ENCODE measurements at places on chromosomes 2 and 18.

DNA sequence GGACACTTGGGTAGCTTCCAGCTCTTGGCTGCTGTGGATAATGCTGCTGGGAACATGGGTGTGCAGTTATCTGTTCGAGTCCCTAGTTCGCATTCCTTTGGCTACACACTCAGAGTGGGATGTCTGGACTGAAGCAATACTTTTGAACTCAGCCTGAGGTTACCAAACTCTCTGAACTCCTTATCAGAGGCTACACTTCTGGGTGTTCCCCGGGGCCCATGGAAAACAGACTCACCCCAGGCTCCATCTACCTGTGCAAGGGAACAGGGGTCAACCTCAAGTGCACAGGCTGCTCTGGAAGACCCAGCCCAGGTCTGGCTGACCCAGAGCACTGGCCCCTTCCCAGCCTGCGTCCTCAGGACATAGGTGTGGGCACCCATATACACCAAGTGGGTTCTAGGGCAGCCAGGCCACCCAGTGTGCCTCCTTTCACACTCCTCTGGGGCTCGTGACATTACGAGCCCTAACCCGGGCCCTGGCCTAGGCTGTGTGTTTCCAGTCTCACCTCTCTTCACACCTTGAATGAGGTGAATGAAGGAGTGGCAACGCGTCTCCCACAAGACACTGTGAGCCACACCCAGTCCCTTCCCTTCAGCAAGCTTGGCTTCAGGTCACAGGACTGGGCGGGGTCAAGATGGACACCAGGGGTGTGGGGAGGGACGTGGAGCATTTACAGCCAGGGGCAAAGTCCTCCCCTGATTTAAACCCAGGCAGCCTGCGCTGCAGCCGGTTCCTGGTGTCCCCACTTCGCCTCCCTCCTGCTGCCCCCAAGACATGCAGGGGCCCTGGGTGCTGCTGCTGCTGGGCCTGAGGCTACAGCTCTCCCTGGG is at the start of gene ALPI:
Gene ALPI (plus strand): TSS at position 728 of the 830 bp plus-strand sequence. CDS start 47 bp downstream, at position 775.
- DNase-seq: no peak

DNA sequence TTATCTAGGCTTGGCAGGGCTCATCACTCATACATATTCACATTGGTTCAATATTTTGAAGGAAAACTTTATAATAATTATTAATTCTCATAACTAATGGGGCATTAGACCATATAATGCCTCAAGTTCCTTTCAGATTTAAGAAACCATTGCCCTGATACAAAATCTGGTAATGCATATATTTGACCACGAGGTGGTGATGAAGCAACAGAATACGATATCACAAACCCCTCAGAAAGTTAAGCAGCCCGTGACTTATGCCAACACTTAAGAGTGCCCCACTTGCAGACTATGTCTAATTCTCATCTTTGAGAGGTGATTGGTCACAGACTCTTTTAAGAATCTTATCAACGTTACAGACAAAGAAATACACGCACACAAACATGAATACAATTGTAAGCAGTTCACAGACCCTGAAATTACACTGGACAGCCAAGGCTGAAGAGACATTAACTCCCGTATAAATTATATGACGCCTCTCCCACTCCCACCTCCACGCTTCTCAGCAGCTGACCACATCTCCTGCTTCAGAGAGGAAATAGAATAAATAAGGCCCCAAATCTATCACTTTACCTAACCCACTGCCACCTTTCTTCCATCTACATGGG is 20.7 kb upstream of the DNAH6 start:
- DNase-seq: no peak

- no peak for DNase-seq
Measured at GRCh38 chr18:76558881-76559667, 64.0 kb upstream of the ZNF516 start.

- DNase-seq: no peak
Measured at GRCh38 chr18:778194-778927, 33.7 kb downstream of the YES1 start.

GRCh38 chr18:79628416-79629248 is 51.0 kb upstream of the CTDP1 start:
- no peak for DNase-seq

GRCh38 chr2:203650860-203651613 is 55.4 kb upstream of the CD28 start:
- DNase-seq: no peak

- no peak for DNase-seq
Measured at GRCh38 chr18:56715121-56715520, 64.0 kb downstream of the WDR7 start.

GRCh38 chr2:65116645-65117044 is 13.3 kb downstream of the RAB1A start:
- DNase-seq: no peak

DNA sequence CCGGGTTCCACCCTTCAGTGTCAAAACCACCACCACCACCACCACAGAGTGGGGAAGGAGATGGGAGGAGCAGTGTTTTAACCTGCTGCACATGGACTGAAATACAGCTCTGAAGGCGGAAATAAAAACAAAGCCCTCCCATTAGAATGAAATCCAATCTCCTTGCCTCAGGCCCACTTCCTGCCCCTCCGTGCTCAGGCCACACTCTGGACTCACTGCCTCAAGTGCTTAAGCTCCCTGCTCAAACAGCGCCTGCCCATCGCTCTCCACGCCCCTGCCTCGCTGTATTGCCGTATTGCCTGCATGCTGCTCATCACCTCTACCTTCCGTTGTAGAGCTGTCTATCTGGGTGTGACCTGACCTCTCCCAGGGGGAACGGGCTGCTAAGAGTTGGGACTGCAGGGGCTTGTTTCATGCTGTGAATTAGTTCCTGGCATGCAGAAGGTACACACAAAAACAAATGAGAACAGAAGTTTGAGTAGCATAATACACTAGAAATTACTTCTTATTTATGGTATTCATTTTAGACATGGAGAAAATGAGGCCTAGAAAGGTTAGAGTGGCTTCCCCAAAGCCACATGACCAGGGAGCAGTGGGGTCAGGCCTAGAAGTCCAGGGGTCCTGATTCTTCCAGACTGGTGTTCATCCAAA is 31.6 kb upstream of the NEB start:
- no peak for DNase-seq

DNA sequence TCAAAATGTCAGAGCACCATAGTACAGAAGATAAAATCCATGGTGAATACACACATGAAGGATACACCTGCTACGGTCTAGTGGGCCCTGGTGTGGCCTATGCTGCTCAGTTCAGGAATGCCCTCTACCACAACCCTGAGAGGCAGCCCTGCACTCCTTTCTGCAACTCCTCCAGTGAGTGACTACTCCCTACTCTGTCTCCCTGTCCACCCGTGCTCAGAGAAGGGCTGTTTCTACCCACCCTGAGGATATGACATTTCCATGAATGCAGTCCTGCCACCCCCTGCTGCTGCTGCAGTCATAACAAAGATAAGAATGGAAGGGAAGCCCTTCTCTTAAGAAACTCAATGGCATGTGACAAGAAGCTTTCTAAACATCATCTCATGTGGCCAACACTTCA is 137.0 kb downstream of the EN1 start:
- no peak for DNase-seq

DNA sequence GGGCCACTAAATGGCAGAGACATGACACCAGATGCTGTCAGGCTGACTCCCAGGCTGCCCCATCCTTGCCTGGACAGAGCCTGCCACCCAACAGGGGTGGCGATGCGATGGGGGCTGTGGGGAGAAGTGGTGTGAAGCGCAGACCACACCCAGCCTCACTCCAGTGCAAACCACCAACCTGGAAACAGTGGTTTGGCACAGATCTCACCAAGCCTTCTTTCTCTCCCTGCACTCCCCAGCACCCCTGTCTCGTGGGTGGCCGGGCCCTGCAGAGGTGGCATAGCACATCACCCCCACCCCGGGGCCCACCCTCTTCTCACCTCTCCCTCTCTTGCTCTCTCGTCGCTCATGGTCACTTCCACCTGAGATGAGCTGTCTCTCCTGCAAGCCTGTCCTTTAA is 32.6 kb downstream of the CIB4 start:
- DNase-seq: no peak

DNA sequence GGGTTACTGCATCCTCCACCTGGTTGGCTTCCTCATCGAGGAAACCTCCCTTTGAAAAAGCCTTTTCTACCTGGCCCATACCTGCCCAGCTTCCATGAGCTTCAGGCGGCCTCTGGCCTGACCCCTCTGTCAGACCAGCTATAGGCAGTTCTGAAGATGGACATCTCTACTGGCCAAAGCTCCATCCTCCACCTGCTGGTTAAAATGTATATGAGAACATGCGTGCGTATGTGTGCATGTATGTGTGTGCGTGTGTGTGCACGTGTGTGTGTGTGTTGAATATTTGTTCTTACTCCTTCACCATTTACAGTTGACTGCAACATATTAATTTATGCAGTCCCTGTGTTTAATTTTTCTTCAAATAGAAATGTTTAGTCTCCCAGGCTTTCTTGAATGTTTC is 642.4 kb upstream of the RAB6C start:
- no peak for DNase-seq

DNA sequence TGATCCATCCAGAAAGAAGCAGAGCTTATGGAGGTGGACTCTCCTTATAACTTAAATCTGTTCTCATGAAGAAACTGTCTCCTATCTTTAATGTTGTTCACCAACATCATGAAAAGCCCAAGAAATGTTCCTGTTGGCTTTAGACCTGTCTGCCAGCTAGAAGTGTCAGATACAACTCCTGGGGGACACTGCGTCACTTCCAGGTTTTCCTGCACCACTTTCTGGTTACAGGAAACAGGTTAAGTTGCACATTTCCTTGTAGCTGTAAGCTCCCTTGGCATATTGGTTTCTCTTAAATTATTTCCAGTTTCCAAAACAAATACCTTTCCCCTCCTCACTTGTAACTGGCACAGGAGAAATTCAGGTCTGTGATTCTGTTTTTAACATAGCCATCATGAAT is 2.9 kb downstream of the CEP68 start:
- DNase-seq: no peak

DNA sequence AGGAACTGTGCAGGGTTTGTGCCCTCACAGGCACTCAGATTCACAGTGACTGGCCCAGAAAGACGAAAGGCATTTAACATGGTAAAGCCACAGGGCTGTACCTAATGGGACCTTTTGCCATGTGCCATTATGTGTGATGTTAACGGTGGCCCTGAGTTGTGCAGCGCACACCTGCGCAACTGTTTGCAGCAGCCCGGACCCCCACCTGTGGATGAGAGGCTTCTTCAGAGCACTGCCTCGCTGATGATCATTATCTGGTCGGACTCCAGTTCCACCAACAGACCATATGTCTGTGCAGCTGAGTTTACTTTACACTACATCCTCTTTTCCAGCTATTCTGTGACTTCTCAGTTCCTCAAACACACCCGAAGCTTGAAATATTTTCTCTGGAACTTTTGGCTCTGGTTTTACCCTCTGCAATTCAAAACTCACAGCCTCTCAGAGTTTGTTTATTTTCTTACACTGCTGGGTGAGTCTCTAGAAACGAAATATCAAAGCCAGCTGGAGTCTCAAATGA is 35.6 kb upstream of the UBE2F start:
- no peak for DNase-seq

DNA sequence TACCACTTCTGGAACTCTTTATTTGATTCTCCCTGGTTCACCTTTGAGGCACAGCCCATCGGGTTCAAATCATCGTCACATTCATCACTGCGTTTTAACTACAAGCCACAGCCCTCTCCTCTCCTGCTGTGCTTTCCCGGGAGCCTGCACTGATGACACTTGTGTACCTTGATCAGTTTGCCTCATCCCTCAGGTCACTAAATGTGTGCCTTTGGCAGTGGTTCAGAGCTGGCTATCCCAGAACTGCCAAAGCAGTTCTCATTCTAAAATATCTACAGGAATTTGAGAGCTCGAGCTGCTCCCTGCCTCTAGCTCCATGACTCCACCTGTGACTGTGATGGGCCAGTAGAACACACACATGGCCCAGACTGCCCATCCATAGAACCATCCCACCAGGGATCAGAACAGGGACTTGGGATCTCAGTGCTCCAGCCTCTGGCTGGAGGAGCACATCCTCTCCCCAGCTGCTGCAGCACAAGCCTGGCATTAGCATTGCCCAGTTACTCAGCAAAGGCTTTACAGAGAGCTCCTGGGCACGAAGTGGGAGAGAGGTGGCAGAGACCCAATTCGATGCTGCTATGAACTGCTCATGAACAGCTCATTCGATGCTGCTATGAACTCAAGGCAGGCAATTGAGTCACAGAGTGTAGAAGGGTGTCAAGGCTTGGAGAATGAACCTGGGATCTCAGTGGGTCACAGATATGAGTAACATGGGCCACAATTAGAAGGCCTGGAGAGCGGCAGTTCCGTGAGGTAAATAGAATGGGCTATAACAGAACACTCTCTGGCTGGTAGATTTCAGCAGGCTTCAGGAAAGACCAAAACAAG is 41.9 kb downstream of the EVA1A start:
- DNase-seq: no peak

GRCh38 chr2:11408959-11409571 is 56.9 kb downstream of the E2F6 start:
- DNase-seq: no peak

- no peak for DNase-seq
Measured at GRCh38 chr18:37393945-37394609, 171.5 kb downstream of the CELF4 start.

DNA sequence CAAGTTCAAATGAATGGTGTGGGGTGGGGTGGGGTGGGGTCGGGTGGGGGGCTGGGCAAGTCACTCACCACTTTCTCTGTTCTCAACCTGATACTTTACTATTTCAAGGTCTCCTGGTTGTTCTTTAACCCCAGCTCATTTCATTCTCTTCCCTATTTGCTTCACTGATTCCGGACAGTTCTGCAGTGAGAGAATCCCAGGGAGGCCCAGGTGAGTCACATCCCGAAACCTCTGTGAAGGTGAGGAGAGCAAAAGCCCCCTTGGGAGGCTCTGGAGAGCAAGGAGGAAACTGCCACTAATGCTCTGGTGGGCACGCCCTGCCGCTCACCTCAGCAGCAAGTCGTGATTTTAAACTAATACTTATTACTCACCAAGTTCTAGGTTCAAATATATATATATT is 8.9 kb downstream of the EDAR start:
- no peak for DNase-seq

DNA sequence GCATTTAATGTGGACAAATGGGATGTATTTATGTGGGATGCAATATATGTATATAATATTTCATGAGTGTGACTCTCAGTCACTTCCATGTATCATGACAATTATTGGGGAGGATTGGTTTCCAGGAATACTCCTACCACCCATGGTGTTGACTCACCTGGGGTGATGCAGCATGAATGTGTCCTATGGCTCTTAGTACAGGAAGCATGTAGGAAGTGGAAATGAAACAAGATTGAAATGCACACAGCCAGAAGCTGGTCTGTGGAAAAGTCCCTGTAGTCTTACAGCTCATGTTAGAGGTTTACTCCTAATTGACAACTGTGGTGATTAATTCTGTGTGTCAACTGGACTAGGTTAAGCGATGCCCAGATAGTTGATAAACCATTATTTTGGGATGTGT is 89.3 kb upstream of the HAAO start:
- DNase-seq: no peak

- no peak for DNase-seq
Measured at GRCh38 chr2:171391532-171391931, 42.3 kb downstream of the METTL8 start.

DNA sequence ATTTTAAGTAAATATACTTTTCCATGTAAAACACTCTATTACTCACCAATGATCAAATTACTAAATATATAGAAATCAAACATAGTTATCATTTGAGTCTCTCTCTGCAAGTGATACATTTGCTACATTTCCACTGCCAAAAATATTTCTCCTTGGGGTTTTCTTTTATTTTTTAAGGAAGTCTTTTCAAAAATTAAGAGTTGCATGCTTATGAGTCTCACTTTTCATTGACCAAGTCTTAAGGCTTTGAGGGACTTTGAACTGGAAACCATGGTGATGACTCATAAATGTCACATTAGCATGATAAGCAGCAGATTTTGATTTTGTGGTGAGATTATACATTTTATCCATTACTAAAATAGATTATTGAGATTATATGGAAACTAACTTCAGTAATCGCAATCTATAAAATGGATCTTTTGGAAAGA is 152.9 kb downstream of the FAM124B start:
- no peak for DNase-seq
